ENCODE measurements at places on chromosomes 1 and 21.
A peak's percentile ranks its signal among the peaks of the same experiment; 100 is the strongest.

DNA sequence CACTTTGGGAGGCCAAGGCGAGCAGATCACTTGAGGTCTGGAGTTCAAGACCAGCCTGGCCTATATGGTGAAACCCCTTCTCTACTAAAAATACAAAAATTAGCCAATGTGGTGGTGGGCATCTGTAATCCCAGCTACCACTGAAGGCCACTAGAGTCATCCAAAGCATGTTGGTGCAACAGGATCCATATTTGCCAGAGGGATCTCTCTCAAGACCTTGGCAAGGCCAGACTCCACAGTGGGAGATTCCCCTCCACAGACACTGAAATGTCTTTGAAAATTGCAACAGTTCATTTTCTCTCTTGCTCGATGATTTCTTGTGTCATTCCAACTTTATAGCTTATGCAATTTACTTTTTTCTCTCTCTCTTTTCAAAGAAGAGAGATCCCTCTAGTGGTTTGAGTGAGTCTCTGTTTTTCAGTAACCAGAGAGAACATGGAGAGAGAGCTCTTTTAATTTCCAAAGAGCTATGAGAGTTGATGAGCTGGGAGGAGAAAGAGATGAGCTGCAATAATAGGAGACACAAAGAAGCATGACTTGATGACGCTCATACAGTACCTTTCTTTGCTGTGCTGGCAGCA, 176.8 kb upstream of the USP25 start:
- peaks cover 9% of the 10 kb centered on the region for H3K4me1 ChIP-seq
- H3K36me3 ChIP-seq = no peaks in the 10 kb centered on the region
- no peak for DNase-seq
- no peak overlapping the region for H3K27ac ChIP-seq

DNA sequence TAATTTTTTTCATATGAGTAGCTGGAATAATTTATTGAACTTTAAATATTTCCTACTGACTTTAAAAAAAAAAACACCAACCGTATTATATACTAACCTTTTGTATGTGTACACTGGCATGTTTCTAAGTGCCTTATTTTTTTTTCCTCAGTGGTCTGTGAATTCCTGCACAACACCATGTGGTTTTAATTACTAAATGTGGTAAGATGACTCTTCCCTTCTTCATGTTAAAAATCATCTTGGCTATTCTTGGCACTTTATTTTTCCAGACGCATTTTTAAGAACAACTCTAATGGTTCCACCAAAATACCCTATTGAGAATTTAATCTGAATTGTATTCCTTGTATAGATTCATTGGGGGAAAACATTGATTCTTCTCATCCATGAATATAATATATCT, 28.4 kb downstream of the PPP2R5A start:
- peaks cover 11% of the 10 kb centered on the region for H3K36me3 ChIP-seq
- H3K4me3 ChIP-seq = no peak overlapping the region
- no peak overlapping the region for H3K27ac ChIP-seq
- H3K4me1 ChIP-seq = peaks cover 56% of the 10 kb centered on the region
- no peaks in the 10 kb centered on the region for H3K27me3 ChIP-seq
- DNase-seq = no peak

DNA sequence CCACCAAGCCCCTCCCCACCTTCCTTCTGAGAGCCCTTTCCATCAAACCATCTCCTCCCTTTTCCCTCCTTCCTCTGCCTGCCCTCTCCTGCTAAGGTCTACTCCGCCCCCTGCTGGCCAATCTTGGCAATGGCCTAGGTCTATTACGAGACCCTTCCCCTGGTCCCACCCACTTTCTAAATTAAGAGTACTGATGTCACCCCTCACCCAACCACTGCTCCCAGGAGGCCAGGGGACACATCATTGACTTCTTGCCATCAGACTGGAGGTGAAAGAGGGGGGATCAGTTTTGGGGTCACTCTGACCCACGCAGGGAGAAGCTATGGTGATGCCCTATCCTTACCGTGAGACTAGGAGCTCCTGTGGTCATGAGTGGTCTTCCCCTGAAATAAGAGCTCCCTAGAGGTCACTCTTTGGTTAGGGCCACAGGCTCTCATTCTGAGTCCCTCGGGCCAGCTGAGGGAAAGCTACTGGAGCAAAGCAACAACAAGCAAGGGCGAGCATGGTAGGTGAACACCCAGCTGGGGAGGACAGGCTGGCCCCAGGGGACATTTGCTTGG, 34.6 kb upstream of the S100A7 start:
- H3K27ac ChIP-seq = no peak overlapping the region
- H3K36me3 ChIP-seq = no peaks in the 10 kb centered on the region
- H3K4me3 ChIP-seq = no peak overlapping the region
- DNase-seq = peak; percentile 85
- peaks cover 30% of the 10 kb centered on the region for H3K27me3 ChIP-seq
- peaks cover 12% of the 10 kb centered on the region for H3K4me1 ChIP-seq

DNA sequence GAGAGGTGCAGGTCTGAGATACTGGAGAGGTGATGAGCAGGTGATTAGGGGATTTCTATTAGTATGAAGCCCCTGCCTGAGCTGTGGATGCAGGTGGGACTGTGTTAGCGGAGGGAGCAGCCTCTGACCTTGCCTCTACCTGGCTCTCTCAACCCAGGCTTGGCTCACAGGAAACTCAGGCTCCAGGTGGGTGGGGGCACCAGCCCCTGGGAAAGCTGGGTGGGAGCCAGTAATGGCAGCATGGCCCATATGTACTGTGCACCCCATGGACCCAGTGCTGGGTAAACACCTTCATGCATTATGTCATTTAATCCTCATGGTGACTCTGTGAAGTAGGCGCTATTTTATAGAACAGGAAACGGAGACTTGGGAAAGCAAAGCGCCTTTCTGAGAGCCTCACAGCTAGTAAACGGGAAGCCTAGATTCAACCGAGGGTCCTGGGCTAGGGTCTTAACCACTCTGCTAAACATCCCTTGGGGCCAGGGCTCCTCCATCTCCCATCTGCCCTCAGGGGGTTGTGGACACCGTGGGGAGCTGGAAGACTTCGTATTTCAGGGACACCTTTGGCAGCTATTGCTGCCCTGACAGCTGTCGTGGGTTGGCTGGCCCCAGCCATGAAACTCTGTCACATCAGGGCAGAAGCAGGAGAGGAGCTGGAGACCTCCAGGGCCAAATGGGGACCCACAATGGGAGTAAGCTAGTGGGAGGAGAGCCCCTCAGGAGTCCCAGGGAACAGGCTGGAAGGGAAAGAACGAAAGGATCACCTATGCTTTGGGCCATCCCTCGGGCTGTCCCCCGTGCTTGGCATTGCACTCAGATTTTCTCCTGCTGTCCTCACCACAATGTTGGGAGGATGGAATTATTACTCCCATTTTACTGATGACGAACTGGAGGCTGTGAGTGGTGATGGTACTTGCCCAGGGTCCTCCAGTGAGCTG, 59.6 kb upstream of the CSF3R start:
- H3K4me1 ChIP-seq = no peaks in the 10 kb centered on the region
- no peak overlapping the region for H3K27ac ChIP-seq
- DNase-seq = no peak
- H3K36me3 ChIP-seq = no peaks in the 10 kb centered on the region
- no peak overlapping the region for H3K4me3 ChIP-seq
- H3K27me3 ChIP-seq = peaks cover 29% of the 10 kb centered on the region

GRCh38 chr1:5423109-5423508, 569.1 kb downstream of the NPHP4 start:
- H3K36me3 ChIP-seq = no peaks in the 10 kb centered on the region
- no peak overlapping the region for H3K27ac ChIP-seq
- peak; percentile 3 for DNase-seq
- peaks cover 11% of the 10 kb centered on the region for H3K4me1 ChIP-seq
- H3K27me3 ChIP-seq = peaks cover 20% of the 10 kb centered on the region

- H3K4me1 ChIP-seq = peaks cover 4% of the 10 kb centered on the region
- no peak overlapping the region for H3K27ac ChIP-seq
- no peaks in the 10 kb centered on the region for H3K36me3 ChIP-seq
Observed at GRCh38 chr1:184161071-184161698, 109.7 kb downstream of the TSEN15 start.

DNA sequence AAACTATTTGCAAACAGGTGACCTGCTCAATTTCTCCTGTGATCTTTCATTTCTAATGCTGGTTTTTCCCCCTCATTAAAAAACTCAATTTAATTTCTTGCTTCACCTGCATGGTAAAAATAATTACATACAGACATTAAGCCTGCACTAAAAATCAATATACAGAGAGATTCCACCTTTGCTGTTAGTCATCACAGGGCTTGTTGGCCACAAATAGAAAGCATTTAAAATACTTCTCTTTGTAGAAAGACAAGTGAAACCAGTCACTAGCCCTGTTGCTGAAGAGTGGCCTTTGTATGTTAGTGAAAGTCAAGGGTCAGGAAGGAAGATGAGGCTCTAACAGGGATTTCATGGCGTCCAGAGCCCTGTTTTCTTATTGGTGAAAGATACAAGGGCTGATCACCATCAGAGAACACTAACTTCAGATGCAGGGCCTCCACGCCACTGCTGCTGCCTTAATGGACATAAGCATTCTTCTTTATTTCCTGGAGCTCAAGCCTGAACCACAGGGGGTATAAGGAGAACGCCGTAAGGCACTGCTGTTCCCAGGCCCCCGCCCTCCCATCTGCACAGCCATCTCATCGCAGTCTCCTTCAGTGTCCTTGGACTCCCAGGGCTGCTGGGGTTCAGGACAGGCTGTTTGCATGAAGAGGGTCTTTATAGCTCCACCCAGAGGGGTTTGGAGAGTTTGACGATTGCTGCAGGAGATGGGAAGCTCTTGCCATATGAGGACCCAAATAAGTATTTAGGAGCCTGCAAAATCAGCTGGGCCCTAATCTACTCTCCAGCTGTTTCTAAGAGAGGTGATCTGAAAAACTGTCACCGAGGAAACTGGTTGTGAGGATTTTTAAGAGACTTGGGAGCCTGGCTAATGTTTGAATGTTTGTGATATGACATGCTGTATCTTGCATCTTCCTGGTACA, 117.3 kb upstream of the IRF2BP2 start:
- H3K4me1 ChIP-seq = peaks cover 97% of the 10 kb centered on the region
- H3K36me3 ChIP-seq = peaks cover 2% of the 10 kb centered on the region
- no peak for DNase-seq
- H3K27me3 ChIP-seq = no peaks in the 10 kb centered on the region
- H3K27ac ChIP-seq = peak overlapping the region; percentile 7

DNA sequence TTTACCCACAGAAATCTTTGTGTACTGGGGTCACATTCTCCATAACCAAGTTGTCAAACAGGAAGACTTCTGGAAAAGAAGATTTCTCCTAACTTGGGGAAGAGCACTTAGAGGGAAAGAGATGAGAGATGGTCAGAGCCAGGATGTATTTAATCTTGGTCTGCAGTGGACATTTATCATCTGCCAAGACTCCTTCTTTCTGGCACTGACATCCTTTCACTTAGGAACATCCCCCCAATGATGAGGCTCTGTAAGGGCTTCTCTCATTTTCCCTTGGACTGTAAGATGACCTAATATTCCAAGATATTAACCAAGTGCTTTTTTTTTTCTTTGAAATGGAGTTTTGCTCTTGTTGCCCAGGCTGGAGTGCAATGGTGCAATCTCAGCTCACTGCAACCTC, 39.3 kb upstream of the IGSF3 start:
- peaks cover 1% of the 10 kb centered on the region for H3K36me3 ChIP-seq
- no peak overlapping the region for H3K4me3 ChIP-seq
- peaks cover 17% of the 10 kb centered on the region for H3K27me3 ChIP-seq
- DNase-seq = no peak
- peaks cover 12% of the 10 kb centered on the region for H3K4me1 ChIP-seq

GRCh38 chr1:61743716-61744580, 1.7 kb downstream of the PATJ start:
- no peaks in the 10 kb centered on the region for H3K27me3 ChIP-seq
- H3K27ac ChIP-seq = peak overlapping the region; percentile 35
- peaks cover 36% of the 10 kb centered on the region for H3K4me1 ChIP-seq
- no peak for DNase-seq
- H3K4me3 ChIP-seq = peak overlapping the region; percentile 75

- no peak for DNase-seq
- H3K4me3 ChIP-seq = no peak overlapping the region
- peaks cover 27% of the 10 kb centered on the region for H3K27me3 ChIP-seq
- H3K27ac ChIP-seq = no peak overlapping the region
Observed at GRCh38 chr1:203426870-203427269, 48.7 kb upstream of the PRELP start.

GRCh38 chr1:10935246-10935645, 77.2 kb upstream of the TARDBP start:
- peaks cover 38% of the 10 kb centered on the region for H3K4me1 ChIP-seq
- DNase-seq = no peak
- H3K36me3 ChIP-seq = peaks cover 2% of the 10 kb centered on the region

DNA sequence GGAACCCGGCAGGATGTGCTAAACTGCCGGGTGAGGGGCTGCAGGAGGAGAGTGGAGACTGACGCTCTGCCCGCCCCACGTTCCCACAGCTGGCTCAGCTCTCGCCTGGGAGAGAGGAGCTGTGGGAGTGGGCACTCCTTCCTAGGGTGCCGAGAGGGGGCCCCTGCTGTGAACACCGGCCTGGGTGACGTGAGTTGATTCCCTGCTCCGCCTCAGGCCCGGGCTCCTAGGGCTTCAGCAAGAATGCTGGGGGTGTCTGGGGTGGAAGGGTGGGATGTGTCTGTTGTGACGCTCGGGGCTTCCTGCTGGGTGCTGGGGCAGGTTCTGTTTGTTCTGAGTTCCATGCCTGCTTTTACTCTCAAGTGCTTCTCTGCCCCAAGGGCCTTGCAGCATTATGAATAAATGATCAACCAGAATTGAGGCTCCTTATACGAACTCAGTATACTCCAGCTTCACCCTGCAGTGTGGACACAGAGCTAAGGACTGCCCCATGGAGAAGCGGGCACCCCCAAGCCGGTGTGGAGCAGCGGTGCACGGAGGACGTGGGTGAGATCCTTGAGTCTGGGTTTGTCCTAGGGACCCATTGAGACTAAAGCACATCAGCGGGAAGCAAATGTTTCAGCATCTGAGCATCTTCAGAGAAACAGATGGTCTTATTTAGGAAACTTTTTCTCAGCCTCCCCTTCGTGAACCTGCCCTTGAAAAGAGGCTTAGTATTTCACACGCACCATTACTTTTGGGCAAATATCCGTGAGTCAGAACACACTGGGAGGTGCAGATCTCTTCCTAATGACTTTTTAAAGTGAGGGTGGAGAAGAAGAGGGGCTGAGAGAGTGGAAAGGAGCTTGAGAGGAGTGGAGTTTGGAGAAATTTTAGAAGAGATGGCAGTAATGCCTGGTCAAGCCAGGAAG, 41.7 kb downstream of the SYT6 start:
- H3K27me3 ChIP-seq = no peaks in the 10 kb centered on the region
- H3K4me3 ChIP-seq = no peak overlapping the region
- no peak overlapping the region for H3K27ac ChIP-seq
- DNase-seq = no peak

GRCh38 chr1:66460776-66461175, 73.2 kb upstream of the SGIP1 start:
- H3K4me3 ChIP-seq = no peak overlapping the region
- no peaks in the 10 kb centered on the region for H3K4me1 ChIP-seq
- DNase-seq = no peak
- peaks cover 6% of the 10 kb centered on the region for H3K27me3 ChIP-seq

DNA sequence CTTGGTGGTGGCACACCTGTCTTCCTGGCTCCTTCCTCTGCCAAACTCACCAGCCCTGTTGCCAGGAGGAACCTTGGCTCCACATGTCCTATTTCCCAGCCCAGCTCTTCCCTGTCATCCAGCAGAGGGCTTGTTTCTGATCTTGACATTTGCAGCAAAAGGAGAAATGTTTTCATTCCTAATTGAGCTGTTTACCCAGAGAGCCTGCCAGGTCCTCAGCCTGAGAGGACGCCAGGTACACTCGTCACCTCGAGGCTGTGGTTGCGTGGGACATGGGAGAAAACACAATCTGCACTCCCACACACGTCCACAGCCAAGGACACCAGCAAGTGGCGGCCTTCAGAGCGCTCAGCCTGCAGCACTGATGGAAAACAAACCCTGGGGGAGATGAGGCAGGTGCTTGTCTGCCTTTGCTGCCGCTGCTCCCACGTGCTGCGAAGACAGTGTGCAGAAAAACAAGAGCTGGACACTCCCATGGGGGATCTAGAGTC, 132.8 kb upstream of the CD34 start:
- peaks cover 11% of the 10 kb centered on the region for H3K4me1 ChIP-seq
- H3K27me3 ChIP-seq = peaks cover 16% of the 10 kb centered on the region
- no peaks in the 10 kb centered on the region for H3K36me3 ChIP-seq
- no peak overlapping the region for H3K4me3 ChIP-seq
